Fibroblast of lung (primary cell): ENCODE measurements at places on chromosomes 3 and 15. TPM values are rescaled to one million over a fixed set of nuclear protein-coding genes. Genes with fewer than 3 reads are reported as not detected.

Gene CFAP100
- total RNA-seq = not detected in 2 replicates

Gene TNFAIP8L3
- 10.7 and 12.3 TPM in 2 replicates for total RNA-seq

Gene AHSG
- total RNA-seq = not detected in 2 replicates

Gene ISLR2
- not detected in 2 replicates for total RNA-seq

Gene IGF1R
- total RNA-seq = 16.7 and 28.6 TPM in 2 replicates

Gene TMEM212
- not detected in 2 replicates for total RNA-seq
